Inflammatory macrophage treated with lipopolysaccharide for 1 hour (primary cell): ENCODE measurements at places on chromosomes 7 and 10.

DNA sequence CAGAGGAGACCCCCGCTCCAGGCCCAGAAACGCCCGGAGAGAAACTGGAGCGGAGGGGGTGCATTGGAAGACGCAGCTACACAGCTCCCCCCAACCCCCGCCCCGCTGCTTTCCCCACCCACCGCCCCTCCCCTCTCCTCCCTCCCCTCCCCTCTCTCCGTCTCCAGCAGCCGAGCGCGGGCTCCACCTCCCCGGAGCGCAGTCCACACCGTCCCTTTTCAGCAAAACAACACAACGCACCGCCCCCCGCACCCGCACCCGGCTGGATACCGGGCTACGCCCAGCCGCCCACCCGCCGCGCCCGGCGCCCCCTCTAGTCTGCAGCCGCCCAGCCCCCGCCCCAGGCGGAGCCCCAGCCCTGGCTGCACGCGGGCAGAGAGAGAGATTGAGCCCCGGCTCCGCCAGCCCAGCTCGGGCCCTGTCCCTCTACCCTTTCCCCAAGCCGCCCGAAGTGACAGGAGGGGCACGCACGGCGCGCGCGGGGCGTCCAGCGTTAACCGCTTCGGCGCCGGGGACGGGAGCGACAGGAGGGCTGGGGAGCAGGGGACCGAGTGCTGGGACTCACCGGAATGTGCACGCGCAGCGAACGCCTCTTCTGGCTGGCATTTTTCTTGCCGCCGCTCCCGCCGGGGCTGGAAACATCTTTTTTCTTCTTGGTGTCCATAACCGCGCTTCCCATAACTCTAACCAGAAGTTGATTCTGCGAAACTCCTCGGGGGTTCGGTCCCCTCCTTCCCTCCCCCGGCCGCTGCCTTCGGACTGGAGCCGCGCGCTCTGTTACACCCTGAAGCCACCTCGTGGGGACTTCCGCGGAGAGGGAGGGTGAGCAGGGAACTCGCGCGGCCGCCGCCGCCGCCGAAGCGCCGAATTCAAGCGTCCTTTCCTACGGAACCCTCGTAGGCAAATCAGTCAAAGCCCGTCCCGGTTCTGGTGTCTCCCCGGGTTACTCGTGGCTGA, 695 bp downstream of the PRKAG2 start:
- DNase-seq = peak; percentile 70

- DNase-seq = no peak
Measured at GRCh38 chr7:112174192-112174591, 32.0 kb downstream of the DOCK4 start.

DNA sequence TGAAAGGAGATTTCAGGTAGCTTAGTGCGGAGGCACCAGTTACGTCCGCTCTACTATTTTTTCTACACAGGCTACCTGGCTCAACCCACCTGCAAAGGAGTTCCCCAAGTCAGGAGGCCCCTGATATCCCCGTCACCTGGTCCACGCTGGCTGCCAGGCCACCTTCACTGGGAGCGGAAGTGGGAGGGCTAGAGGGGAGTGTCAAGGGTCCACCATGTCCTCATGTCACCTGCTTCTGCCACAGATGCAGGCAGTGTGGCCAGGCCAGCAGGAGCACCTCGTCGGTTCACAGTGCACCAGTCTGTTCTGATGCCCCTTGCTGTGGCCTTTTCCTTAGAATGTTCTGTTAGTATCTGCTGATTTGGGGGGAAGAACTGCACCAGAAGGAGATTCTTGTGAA, 16.9 kb downstream of the NOM1 start:
- DNase-seq = no peak

- no peak for DNase-seq
Measured at GRCh38 chr7:129661645-129662182, 50.2 kb downstream of the NRF1 start.

- no peak for DNase-seq
Measured at GRCh38 chr7:69388452-69389137, 209.7 kb upstream of the AUTS2 start.

DNA sequence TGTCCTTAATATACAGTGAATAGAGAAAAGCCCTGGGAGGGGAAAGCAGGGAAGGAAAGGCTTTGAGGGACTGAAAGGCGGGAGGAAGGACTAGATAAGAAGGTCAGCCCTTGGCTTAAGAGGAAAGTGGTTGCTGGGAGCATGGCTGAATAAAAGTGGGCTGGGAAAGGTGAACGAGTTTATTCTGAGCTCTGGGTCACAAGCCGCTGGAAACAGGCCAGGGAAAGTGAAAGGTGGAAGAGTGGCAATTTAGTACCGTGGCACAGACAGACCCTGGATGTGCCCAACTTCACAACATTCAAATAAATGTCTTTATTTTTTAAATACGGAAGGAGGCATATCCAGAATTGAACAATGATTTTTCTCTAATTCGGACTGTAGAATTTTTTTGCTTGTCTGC, 39.7 kb downstream of the TAC1 start:
- no peak for DNase-seq

DNA sequence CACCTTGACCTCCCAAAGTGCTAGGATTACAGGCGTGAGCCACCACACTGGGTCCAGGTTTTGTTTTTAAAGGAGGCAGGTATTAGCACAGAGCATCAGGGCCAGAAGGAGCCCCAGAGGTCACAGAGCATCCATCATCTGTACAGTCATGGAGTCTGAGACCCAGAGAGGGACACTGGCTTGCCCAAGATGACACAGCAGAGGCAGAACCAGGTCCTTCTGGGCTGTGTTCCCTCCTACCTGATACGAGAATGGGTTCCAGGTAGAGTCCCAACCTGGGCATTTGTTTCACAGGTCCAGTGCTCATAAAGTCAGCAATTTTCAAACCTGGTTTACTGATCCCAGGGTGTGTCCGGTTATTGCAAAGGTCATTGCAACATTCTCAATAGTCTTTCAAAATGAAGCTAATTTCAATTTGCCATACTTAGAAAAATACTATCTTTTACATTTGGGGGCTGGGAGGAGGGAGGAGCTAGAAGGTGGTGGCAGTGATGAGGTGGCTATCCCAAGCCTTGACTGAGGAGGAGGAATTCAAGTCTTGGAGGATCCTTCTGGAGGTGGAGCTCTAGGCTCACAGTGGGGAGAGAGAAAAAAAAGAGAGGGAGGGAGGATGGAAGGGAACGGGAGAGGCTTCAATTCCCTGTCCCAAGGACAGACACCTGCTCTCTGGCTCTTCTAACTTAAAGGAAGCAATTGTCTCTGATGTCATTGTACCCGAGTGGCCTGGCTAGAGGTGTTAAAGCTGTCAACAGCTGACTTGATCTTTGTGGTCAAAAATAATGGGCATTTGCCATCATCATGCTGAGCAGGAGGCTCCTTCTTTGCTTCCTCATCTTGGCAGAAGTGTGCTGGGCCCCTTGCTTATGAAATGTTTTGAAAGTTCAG, 8.1 kb downstream of the MXI1 start:
- DNase-seq = no peak

DNA sequence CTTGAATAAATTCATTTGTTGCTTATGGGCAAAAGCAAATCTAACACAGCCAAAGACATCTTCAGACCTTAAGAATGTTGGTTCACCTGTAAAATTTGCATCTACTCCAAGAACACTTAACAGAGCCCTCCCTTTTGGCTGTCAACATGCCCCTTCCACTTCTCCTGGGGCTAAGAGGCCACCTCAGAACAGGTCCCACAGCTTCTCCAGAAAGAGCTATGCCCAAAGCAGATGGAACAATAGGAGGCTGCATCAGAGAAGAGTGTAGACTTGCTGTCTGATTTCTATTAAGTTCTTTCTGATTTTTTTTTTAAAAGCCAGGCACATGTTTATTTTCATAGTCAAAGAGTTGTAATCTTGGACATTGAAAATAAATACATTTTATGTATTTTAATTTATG, 26.1 kb upstream of the TRIL start:
- no peak for DNase-seq

DNA sequence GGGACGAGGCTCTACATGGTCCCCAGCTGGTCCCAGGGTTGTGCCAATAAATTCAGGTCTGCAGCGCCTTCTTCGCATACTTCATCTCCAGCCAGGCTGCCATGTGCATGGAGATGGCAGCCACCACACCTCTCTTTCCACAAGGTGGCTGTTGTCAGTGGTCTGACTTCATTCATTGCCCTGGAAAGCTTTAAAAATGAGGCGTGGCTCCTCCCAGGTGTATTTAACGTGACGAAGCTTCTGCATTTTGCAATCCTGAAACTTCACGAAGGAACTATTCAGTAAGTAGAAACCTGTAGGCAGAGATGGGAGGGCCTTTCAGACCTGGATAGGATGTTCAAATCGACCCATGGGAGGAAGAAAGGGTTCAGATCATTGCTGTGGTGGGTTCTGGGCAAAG, 53.7 kb downstream of the PFKFB3 start:
- DNase-seq = no peak
